ENCODE measurements at places on chromosomes 3 and 15.

- DNase-seq: no peak
Observed at GRCh38 chr3:157607826-157608405, 104.7 kb upstream of the VEPH1 start.

DNA sequence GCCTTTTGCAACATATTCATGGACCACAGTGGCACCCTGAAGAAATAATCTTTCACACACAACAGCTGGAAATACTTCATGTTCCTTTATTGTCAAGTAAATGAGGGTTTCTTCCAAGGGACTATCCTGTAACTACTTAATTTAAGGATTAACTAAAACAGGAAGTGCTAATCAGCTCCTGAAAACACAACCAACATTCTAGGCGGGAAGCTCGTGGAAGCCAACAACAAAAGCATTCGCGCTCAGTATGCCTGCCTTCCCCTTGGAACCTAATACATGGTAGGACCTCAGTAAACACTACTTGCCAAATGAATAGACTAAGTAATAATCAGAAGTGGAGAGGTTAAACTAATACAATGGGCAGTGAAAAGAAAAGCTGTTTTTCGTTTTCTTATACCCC, 300.9 kb downstream of the RORA start:
- DNase-seq: no peak

DNA sequence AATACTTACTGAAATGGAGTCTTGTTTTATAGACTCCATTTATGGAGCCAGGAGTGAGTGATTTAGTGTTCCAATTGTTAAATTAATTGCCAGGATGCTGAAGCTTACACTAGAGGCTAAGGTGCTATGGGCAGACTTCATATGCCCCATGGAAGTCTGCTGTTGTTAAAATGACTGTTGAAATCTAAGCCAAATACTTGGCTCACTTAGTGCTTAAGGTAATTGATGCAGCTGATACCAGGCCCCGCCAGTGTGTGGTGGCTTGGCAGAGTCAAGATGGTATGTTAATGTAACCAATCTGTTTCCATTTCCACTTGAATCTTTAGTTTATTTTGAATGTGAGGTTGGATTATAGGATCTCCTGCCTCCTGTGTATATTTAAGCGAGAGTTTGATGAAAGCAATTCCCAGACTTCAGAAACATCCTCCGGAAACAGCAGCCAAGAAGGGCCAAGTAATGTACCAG, 187.1 kb downstream of the ITPR1 start:
- no peak for DNase-seq

- no peak for DNase-seq
Observed at GRCh38 chr15:54312528-54312927, 334.3 kb downstream of the UNC13C start.

DNA sequence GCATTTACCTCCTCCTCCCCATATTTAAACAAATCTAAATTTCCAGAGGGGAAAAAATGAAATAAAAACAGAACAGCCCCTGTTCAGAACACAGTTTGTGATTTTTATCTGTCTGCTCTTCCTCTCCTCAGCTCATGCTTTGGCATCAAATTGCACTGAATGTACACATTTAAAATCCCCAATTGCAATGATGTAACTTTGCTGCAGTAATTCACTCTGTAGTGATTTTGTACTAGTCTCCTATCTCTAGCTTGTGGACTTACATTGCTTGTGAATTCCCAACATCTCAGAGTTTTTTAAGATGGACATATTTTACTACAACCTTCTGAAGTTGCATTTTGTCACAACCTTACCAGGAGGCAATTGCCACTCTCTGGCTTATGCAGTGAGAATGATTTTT, 81.6 kb upstream of the ROBO2 start:
- DNase-seq: no peak

DNA sequence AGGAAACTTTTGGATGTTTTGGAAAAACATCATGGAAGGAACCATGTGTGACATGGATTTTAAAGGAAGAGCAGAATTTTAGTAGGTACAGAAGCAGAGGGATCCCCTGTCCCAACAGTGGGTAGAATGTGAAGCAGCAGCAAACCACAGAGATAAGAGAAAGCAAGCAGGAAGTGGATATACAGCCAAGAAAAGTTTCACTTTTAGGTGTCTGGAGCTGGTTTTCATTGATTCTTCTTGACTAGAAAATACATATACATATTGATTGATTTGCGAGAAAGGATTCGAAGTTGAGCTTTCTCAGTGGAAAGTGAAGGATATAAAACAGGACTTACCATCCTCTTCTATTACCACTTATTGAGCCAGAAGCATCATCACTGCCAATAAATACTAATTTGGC, 133.5 kb downstream of the KCNMB2 start:
- DNase-seq: no peak

GRCh38 chr3:122536632-122537001, 21.9 kb upstream of the KPNA1 start:
- no peak for DNase-seq

DNA sequence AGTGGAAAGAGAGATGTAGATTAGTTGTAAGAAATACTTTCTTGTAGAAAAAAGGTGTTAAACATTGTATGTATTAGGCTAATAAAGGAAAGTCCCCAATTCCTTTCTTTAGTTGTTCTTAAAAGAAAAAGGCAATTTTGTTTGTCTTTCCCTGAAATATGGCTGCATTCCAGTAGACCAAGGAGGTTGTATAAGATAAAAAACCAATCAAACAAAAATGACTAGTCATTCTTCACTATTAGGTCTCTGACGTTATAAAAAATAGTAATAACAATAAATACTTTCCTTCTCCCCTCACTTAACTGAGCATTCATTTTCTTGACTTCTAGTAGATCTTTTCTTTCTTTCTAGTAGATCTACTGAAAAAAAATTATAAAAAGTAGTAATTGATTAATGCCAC, 8.6 kb upstream of the PPM1L start:
- DNase-seq: no peak

DNA sequence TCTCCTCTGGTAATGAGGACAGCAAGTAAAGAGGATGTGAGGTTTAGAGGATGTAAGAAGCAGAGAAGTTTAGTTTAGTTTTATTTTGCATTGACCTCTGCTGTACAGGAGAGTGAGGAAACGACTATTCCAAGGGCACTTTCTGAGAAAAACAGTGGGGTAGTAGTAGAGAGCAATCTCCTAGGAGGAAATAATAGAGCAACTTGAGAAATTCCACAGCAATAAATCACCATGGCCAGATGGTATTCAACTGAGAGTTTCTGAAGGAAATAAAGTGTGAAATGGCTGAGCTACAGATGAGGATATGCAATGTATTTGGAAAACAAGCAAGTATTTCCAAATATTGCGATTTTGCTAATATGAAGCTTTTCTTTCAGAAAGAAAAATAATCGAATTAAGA, 118.9 kb downstream of the DPH6 start:
- peak; percentile 90 for DNase-seq

DNA sequence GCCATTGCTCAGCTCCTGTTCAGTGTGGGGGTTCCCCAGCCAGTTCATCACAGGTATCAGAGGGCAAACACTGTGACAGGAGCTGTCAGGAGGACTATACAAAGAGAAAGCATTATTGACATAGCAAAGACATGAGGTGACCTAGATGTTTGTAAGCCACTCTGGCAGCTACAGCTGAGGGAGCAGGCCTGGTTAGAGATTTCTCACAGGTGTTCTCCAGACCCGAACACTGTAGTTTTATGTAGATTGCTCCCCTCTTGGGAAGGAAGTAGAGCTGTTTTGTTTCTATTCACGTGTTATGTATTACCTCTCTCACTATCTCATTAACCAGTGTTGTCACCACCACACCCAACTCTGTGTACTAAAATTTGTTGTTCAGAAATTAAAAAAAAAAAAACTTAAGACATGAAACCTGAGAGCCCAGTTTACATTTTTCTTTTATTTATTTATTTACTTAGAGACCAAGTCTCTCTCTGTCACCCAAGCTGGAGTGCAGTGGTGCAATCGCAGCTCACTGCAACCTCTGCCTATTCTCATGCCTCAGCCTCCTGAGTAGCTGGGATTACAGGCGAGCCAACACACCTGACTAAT, 123.7 kb downstream of the RBPMS2 start:
- DNase-seq: no peak

DNA sequence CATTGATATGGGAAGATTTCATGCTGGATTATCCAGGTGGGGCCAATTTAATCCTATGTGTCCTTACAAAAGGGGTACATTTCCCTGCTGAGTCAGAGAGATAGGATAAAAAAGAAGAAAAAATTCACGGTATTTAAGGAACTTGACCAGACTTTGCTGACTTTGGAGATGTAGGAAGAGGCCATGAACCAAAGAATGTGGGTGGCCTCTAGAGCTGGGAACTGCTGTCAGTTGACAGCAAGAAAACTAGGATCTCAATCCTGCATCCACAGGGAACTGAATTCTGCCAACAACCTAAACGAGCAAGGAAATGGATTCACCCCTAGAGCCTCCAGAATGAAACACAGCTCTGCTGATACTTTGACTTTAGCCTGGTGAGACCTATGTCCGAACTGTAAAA, 148.1 kb upstream of the SLC24A5 start:
- no peak for DNase-seq

- DNase-seq: no peak
Observed at GRCh38 chr3:188863999-188864406, 307.8 kb upstream of the TPRG1 start.

- peak; percentile 42 for DNase-seq
Observed at GRCh38 chr3:146342989-146343388, 92.1 kb upstream of the PLSCR4 start.

GRCh38 chr3:39637807-39638206, 170.3 kb downstream of the MOBP start:
- DNase-seq: peak; percentile 66

- DNase-seq: no peak
Observed at GRCh38 chr3:193865896-193866480, 270.0 kb upstream of the HES1 start.

Data from cardiac fibroblast (primary cell).